Pons (tissue), 1 donor: ENCODE measurements at places on chromosomes 16 and 17.

GRCh38 chr17:11485336-11486100 is 112.8 kb upstream of the DNAH9 start:
- no peak for DNase-seq

GRCh38 chr16:23317266-23317661 is 15.2 kb downstream of the SCNN1B start:
- no peak for DNase-seq

GRCh38 chr17:79441356-79442160 is 169.3 kb downstream of the RBFOX3 start:
- DNase-seq: no peak

- peak; percentile 63 for DNase-seq
These were observed at the start of gene TELO2 for GRCh38 chr16:1492923-1493745. TSS of gene TELO2 (plus strand) at chr16:1493360. CDS start at chr16:1494282, 922 bp downstream.

DNA sequence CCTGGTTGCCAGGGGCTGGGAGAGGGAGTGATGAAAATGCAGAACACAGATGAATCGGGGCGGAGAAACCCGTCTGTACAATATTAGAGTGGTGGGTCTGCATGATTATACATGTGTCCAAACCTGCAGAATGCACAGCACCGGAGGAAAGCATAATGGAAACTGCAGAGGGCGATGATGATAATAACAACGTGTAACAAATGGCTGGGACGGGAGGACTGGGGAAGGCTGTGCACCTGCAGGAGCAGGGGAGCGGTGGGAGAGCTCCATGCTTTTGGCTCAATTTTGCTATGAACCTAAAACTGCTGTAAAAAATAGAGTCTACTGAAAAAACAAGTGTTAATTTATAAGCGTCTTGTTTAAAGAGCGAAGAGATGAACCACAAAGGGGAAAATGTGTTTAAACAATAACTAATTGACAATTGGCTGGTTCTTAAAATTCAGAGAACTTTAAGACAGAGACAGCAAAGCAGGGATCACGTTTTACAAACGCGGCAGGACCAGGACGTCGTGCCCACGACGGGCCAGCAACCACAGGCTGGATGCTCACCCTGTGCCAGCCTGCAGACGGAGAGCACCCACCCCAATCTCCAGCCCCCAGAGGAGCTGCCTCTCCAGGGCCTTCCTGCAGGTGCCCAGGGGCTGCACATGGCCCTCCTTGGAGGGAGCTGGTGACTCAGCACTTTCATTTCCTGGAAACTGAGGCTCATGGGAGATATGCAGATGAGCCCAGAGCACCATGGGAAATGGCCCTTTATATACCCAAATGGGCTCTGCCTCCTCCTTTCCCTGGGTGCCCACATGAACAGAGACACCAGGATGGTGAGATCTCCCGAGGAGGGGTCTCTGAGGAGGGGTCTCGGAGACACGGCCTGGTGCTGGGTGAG is at the start of gene TEX19:
TEX19 (plus strand) TSS at position 783 of the 886 bp plus-strand sequence. CDS start 2,904 bp downstream, outside the sequence.
- no peak for DNase-seq

- DNase-seq: no peak
These were observed 34.7 kb downstream of the ANKRD40 start for GRCh38 chr17:50672831-50673551.

DNA sequence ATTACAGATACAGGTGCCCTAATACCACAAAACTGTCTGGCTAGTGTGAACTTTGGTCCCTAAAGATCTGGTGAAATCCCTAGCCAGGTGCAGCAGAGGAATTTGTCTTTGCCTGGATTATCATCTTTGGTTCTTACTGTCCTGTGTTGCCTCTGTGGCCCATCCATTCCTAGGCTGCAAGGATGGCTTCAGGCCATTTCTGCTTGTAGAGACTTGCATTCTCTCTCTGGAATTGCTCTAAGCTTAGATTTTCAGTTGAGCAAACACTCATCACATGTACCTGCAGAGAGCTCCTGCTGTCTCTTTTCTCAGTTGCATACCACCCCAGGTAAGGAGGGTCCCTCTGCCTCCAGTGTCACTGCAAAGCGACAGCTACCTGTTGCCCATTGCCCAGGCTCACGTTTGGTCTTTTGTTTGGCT is 114.9 kb downstream of the PRKCA start:
- DNase-seq: no peak

DNA sequence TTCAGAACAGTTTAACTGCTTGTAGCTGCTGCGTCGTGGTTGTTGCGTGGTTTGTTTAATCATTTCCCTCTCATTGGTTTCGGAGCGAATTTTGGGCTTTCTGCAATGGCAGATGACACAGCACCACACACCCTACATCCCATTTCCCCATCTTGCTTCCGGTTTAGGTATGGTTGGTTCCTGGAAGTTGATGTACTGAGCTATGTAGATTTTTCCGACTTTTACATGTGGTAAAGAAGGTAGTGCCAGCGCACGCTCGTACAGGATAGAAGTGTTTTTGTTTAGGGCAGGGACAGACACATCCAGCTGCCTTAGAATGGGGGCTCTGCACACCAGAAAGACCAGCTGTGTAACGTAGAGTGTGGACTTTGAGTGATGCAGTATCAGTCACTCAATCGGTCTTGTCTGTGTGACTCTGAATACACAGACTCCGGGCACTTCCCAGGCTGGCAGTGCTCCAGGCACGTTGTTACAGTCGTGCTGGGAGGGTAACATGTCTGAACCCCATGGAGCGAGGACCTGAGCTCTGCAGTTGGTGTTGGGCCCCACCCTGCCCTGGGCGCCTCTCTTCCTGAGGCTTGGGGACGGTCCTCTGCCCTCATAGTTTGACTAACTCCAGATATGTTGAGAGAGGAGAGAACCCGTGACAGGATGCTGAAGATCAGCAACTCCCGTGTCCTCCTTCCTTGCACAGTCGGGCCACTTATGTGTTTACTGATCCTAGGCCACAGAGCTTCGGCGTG is 172.0 kb upstream of the CHMP6 start:
- DNase-seq: no peak
